ENCODE measurements at places on chromosomes 13 and 19.

DNA sequence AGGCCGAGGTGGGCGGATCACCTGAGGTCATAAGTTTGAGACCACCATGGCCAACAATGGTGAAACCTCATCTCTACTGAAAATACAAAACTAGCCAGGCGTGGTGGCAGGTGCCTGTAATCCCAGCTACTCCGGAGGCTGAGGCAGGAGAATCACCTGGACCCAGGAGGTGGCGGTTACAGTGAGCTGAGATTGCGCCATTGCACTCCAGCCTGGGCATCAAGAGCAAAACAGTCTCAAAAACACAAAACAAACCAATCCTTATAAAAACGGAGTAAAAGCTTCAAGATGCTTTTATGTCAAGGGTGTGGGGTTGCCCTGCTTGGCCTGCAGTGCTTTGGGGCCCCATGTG, 7.2 kb downstream of the ACP4 start:
- no peak for DNase-seq

DNA sequence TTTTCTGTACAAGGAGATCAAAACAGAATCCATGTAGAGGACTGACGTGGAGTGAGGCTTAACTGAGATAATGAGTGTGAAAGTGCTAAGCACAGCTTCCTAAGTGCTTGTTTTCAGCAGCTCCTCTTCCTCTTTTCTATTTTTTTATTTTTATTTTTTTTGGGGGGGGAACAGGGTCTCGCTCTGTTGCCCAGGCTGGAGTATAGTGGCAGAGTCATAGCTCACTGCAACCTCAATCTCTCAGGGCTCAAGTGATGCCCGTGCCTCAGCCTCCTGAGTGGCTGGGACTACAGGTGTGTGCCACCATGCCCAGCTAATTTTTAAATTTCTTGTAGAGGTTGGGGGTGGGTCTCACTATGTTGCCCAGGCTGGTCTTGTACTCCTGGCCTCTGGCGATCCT, 5.6 kb upstream of the FOSB start:
- DNase-seq = no peak

GRCh38 chr13:113499936-113500335, 9.4 kb upstream of the DCUN1D2 start:
- no peak for DNase-seq

DNA sequence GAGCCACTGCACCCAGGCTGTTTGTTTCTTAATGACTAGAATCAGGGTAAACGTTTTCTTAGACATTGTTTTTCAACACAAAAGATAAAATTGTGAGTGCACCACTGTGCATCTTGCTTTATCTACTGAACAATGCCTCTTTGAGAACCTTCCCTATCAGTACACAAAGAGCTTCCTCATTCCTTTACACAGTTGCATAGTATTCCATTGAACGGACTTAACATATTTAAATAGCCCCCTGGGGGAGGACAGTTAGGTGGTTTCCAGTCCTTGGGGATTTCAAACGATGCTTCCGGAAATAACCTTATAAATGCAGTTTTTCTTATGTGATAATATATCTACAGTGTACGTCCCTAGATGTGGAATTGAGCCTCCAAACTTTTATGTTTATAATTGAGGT, 8.6 kb downstream of the POLD1 start:
- no peak for DNase-seq

GRCh38 chr13:24167666-24168391, 7.3 kb downstream of the SPATA13 start:
- no peak for DNase-seq

DNA sequence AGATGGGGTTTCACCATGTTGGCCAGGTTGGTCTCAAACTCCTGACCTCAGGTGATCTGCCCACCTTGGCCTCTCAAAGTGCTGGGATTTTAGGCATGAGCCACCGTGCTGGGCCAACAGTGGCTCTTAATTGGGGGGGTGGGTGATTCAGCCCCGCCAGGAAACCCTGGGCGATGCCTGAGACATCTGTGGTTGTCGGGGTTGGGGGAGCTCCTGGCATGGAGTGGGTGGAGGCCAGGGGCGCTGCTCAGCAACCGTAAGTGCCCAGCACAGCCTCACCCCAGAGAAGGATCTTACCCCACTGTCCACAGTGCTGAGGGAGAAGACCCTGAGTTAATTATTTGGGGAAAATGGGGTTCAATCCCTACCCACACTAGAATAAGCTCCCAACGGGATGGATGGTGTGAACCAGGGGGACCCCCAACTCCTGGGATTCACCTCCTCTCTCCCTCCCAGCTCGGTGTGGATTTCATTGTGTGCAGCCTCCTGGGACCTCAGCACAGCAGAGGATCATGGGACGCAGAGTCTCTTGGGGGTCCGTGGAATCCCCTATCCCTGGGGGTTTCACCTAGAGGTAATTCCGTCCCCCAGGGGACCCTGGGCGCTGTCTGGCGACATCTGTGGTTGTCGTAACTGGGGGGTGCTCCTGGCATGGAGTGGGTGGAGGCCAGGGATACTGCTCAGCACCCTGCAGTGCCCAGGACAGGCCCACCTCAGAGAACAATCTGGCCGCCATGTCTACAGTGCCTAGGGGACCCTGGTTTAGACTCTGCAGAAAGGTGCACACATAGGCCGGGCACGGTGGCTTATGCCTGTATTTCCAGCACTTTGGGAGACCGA, 68.9 kb downstream of the GADD45B start:
- DNase-seq = no peak

GRCh38 chr13:26628706-26629105, 71.2 kb downstream of the WASF3 start:
- DNase-seq = no peak

GRCh38 chr13:51674276-51674675, 90.0 kb downstream of the WDFY2 start:
- DNase-seq = no peak
